ENCODE measurements at places on chromosomes 1 and 21.

DNA sequence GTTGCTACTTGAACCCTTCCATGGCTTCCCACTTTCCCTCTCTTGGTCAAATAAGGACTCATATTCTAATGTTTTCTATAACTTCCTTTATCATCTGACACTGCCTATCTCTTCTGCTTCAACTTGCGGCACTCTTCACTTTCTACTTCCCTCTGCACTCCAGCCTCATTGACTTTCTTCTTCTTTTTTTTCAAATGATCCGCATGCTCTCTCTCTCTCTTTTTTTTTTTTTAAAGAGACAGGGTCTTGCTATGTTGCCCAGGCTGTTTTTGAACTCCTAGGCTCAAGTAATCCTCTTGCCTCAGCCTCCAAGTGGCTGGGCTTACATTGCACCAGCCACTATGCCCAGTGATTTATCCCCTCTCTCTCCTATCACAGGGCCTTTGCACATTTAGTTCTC is 7.3 kb upstream of the IL10 start:
- no peak for DNase-seq

DNA sequence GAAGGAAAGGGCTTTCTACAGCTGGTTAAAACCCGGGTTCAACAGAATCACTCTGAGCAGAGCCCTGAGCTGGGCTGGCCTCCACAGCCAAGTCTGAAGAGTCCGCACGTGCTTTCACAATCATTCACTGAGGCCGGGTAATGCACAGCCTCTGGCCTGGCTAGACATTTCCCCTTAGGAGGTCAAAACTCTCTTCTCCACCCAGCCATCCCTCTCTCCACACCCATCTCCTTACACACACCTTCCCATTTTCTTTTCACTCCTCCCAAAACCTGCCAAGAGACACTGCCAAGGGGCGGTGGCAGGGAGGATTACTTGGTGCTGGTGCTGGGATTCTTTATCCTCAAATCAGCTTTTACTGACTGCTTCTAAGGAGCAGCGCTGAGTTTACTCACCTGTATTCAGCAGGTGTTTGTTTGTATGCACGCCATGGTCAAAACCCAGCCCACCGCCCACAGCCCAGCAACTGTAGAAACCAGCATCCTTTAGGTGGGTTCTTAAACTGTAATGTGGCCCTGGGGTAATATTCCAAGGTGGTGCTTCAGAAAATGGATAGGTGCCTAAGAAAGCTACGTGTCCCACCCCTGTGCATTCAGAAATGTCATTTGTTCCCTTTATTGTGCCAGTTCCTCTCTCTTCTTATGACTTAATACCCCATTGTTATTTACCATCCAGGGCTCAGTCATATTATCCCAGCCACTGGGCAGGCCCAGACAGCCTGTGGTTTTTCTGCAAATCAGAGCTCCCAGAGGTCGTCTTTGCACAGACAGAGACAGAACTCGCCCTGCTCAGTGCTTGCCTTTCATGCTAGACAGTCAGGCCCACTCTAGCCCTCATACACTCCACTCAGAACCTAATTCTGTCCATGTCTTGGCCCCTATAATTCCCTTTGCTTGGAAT is 80.2 kb downstream of the ADSS2 start:
- DNase-seq, result no peak

DNA sequence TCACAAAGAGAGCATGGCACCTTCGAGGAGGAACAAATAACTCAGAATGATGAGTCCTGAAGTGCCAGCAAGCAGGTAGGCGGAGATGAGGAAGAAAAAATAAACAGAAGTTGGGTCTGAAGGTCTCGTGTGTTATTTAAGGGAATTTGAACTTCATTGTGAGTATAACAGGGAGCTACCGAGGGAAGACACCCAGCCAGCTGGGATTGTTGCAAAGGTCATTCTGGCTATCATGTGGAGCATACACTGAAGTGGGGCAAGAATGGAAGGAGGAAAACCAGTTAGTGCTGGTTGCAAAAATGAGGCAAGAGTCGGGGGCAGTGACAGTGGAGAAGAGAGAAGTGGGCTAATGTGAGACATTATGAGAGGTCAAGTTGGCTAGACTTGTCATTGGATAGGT is 53.6 kb upstream of the RAP1A start:
- DNase-seq, result no peak

DNA sequence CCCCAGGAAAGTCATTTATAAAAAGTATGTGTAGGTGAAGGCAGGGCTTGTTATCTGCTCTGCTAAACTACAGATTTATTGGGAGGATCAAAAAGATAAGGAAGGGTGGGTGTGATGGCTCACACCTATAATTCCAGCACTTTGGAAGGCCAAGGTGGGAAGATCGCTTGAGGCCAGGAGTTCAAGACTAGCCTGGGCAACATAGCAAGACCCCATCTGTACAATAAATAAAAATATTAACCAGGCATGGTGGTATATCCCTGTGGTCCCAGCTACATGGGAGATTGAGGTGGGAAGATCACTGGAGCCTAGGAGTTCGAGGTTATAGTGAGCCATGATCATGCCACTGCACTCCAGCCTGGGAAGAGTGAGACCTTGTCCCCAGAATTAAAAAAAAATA is 86.4 kb downstream of the NENF start:
- no peak for DNase-seq

DNA sequence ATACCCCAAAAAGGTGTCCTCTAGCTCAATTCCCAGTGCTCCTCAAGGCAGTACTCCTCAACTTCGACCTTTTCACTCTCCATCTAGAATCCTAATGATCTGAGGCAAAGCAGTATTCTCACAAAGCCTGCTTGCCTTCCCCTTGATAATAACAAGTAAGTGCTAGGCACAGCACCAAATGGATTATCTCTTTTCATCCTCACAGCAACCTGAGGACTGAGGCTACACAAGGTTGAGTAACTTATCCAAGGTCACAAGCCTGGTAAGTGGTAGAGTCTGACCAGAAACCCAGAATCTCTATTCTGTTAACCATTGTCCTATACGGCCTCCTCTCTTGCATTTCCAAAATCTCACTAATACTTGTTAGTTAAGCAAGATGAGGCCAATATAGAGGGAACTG is 5.1 kb downstream of the SYDE2 start:
- DNase-seq, result no peak

DNA sequence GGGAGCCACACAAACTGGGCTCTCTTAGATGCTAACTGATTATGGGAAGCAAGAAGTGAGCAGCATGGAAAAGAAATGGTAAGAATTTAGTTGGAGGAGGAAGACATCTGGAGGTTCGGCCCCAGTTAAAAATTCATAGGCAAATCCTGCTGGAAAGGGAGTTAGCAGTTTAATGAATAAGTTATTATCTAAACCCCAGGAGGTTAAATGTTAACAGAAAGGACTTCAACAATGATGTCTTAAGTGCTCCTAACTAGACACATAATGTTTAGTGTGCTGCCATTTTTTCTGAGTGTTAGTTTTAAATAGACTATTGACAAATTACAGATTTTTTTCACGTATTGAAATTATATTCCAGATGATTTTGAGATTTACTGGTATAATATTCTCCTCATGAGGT is 1265.3 kb upstream of the ADGRL2 start:
- no peak for DNase-seq

GRCh38 chr1:97999320-97999719 is 78.5 kb upstream of the DPYD start:
- no peak for DNase-seq

DNA sequence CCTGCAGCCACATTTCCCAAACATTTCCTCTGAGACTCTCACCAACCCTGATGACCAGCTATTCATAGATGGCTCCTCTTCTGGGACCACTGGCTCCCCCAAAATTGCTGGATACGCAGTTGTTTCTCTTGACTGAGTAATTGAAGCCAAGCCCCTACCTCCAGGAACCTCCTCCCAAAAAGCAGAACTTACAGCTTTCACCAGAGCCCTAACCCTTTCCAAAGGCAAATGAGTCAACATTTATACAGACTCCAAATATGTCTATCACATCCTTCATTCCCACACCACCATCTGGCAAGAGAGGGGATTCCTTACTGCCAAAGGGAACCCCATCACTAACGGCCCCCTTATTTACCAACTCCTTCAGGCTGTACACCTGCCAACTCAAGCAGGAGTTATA is 20.3 kb upstream of the CA6 start:
- DNase-seq, result no peak

DNA sequence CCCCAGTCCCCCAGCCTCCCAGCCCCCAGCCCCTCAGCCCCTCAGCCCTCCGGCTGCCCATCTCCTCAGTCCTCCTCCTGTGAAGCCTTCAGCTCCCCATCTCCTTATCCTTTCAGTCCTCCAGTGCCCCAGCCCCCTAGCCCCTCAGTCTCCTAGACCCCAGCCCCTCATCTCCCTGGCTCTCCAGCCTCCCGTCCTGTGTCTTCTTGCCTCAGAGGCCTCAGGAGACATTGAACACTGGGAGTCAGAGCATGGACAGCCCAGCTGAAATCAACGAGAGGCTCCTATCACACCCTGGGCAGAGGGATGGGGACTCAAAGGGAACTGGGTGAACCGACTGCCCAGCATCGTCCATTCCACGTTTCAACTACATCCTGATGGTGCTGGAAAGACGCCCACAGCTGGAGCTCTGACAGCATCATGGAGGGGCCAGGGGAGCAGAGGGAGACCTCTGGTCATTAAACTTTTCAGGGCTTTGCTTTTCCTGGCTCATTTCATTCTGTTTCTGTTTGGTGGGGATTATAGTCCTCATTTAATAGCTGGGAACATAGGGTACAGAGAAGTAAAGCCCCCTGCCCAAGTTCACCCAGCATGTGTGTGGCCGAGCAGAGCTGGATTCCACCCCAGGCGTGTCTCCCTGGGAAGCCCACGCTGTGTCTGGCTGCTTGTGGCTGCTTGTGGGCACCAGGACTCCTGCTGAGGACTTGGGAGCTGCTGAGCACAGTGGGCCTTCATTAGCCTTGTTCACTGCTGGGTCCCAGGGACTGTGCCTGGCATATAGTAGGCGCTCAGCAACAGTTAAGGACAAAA is 396.7 kb downstream of the PTPRU start:
- DNase-seq, result no peak

- DNase-seq, result peak; percentile 92
Measured at GRCh38 chr1:12161662-12162458, 4.9 kb upstream of the TNFRSF1B start.

DNA sequence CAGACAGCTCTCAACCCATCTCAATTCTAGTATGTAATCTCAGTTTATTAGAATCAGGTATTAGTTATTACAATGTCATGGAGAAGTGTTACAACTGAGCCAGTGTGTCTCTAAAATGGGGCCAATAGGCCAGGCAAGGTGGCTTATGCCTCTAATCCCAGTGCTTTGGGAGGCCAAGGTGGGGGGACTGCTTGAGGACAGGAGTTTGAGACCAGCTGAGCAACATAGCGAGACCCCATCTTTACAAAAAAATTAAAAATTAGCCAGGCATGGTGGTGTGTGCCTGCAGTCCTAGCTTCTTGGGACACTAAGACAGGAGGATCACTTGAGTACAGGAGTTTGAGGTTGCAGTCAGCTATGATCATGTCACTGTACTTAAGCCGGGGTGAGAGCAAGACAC is 104.9 kb downstream of the BCAR3 start:
- DNase-seq, result no peak

DNA sequence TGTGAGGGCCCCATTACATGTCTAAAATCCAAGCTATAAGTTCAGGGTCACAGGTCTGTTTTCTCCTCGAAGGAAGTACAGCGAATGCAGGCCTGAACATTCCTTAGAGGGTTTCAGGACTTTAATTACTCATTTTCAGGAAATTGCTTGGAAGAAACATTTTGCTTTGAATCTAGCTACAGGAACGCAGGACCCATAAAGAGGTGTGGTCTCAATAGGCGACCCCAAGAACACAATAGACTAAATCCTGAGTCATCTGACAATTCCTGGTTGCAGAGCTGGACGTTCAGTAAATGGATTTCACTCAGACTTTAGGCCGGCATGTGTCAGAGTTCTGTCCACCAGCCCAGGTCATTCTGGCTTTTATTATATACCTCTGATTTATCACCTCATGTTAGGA is 1.0 kb upstream of the ERG start:
- DNase-seq, result no peak

DNA sequence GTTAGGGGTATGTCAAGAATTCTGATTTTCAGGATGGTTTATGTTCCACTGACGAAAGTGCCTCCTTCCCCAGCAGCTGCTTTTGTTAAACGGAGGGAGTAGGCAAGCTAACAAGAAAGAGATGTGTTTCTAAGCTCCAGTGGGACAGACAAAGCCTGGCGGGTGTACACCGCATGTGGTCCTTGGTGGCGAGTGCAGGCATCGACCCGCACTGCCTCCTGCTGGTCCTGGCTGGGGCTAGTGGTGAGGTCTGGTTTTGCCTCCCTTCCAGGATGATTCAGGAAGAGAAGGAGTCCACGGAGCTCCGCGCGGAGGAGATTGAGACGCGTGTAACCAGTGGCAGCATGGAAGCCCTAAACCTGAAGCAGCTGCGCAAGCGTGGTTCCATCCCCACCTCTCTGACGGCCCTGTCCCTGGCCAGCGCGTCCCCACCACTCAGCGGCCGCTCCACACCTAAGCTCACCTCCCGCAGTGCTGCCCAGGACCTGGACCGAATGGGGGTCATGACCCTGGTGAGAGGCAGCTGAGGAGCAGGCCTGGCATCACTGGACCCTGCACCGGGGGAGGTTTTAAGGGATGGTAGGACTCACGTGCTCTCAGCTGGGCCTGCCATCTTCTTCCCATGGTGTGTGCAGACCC is 29.0 kb downstream of the PPFIA4 start:
- no peak for DNase-seq

- DNase-seq, result no peak
Measured at GRCh38 chr1:8392522-8392921, 74.6 kb downstream of the SLC45A1 start.

- DNase-seq, result no peak
Measured at GRCh38 chr1:245428681-245429080, 273.9 kb downstream of the KIF26B start.

DNA sequence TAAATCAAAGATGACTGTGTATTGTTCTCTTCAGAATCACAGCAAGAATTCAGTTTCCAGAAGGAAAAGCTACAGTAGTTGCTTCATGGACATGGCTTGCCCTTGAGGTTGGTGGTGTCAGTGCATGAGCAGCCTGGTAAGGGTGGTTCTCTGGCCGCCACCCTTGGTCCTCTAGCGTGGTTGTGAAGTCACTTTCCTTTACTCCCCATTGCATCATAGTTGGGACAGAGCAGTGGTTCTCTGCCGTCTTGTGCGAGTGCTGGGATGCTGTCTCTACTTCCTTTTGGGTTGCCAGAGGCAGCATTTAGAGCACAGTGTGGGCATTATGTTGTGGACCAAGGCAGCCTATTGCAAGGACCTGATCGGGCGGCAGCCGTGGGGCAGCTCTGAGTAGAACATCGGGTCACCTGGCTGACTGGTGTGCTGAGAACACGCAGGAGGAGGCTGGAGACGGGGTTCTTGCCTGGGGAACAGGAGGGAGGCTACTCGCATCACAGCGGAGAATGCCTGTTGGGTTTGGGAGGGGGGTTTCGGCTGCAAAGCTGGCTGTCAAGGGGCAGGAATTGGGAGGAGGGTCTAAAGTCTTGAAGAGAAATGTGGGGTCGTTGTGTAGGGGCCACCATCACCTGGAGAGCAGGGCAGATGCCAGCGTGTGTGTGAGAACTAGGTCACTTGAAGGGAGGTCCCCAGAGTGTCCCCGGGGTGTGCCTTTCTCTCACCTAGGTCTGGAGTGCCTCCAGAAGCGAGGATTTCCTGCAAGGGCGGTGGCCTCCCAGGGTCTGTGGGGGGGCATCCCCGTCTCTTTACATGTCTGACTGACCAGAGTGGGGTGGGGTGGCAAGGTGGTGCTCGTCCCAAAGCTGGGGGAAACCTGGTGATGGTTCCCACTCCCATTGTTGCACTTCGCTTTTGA is 6.3 kb downstream of the ARF1 start:
- no peak for DNase-seq
